ENCODE measurements at places on chromosomes 1 and 21.

DNA sequence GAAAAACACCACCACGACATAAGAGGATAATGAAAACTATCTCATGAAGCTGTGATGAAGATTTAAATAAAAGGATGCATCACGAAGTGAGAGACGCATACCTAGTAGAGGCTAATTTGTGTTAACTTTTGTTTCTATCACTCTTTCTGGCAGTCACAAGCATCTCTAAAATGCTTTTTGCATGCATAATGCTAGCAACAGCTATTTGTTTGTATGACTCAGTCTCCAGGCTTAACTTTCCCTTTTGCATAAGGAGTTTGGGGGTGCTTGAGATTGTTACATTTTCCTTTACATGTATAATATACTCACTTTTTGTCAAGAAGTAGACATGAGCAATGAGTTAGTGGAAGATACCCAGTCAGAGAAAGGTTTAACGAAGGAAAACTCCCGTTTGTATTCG, 385.4 kb downstream of the DISC1 start:
- DNase-seq, result no peak

DNA sequence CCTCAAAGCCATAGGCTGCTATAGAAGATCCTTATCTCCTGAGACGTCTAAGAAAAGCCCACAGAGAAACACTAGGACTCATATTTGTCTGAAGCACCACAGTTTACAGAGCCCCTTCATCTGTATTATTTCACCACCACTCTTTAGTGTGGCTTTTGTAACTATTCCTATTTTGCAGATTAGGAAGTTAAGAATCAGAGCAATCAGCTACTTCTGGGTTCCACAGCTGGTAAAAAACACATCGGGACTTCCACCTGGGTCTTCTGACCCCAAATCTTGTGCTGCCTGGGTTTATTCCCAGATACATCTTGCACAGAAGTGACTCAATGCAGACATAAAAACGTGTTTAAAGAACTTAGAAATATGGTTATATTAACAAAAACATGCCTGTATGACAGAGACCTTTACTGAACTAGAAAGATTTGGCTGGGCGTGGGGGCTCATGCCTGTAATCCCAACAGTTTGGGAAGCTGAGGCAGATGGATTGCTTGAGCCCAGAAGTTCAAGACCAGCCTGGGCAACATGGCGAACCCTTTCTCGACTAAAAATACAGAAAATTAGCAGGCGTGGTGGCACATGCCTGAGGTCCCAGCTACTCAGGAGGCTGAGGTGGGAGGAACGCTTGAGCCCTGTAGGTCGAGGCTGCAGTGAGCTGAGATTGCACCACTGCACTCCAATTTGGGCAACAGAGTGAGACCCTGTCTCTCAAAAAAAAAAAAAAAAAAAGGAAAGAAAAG, 40.9 kb downstream of the ELK4 start:
- no peak for DNase-seq

DNA sequence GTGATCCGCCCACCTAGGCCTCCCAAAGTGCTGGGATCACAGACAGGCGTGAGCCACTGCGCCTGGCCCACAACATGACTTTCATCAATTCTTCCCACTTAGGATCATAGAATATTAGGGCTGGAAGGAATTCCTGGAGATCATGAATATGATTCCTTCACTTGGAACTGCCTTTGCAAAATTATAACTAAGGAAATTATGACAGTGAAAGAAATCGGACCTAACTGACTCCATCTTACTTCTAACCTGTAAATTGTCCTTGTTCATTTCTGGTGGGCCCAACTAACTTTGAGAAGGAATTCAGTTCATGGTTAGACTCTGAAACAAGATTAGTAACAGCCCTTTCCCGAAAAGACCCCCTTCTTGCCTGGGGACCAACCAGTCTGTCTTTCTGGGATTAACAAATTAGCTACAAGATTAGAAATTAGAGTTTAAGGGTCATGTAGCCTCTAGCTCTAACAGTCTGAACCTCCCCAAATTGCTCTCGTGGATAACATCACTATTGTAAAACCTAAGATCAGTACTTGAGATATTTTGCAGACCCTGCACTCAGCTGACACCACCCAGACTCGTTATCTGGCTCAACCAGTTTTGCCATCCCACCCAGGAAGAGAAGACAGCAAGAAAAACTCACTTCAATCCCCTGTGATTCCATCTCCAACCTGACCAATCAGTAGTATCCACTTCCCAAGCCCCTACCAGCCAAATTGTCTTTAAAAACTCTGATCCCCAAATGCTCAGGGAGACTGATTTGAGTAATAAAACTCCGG, 14.7 kb downstream of the ZBTB8OS start:
- DNase-seq, result no peak

DNA sequence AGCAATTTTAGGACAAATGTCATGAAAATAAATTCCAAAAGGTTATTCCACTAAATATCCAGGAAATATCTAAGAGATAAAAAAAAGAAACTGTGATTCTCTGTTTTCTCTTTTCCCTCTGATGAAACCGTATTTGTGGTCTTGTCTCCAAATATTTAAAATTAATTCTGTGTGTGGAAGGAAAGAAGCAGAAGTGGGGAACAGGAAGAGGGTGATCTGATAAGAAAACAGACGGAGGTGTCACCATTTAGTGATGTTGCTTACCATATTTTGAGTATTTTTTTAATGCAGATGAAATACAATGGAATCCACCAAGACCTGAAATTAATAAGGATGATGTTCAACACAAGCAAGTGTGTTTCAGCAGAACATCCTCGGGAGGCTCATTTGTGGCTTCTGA, 29.6 kb downstream of the CLCA1 start:
- DNase-seq, result no peak

DNA sequence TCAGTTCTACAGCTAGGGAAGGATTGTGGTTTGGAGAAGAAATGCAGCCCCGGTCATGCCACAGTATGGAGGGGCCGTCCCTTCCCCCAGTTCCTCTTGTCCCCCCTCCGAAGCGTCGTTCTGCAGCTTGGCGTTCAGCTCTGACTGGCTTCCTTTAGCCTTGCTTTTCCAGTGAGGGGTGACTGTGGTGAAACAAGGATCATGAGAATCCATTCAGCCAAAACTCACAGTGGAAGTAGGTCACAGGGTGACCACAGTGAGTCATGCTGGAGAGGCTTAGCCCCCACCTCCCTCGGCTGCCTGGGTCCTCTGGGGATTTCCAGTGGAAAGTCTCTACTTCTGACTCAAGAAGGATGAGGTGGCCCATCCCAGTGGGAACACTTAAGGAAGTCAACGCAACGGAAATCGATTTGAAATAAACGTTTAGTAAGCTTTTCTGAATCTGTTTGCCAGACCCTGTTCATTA, 37.3 kb upstream of the COL6A2 start:
- no peak for DNase-seq

GRCh38 chr21:44952116-44952928, 12.5 kb downstream of the SLX9 start:
- no peak for DNase-seq

- DNase-seq, result no peak
Observed at GRCh38 chr1:236351875-236352573, 42.1 kb upstream of the EDARADD start.

DNA sequence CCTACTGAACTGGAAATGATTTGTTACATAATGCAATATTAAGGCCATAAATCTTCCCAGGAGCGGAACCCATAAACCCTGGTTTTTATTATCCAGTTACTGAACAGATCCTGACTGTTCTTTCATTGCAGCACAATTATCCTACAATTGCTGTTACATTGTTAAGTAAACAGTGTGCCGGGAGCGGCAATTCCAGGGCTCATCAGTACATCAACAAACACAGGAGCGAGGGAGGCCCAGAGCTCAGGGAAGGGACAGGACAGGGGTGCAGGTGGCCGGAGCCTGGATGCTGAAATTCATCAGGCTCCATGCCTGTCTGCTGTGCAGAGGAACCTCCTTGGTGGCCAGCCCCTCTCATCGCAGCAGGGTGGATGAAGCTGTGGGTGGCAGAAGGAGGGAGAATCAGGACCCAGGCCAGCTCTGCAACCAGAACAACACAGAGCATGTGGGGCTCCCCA, 544.7 kb downstream of the NPHP4 start:
- DNase-seq, result no peak

DNA sequence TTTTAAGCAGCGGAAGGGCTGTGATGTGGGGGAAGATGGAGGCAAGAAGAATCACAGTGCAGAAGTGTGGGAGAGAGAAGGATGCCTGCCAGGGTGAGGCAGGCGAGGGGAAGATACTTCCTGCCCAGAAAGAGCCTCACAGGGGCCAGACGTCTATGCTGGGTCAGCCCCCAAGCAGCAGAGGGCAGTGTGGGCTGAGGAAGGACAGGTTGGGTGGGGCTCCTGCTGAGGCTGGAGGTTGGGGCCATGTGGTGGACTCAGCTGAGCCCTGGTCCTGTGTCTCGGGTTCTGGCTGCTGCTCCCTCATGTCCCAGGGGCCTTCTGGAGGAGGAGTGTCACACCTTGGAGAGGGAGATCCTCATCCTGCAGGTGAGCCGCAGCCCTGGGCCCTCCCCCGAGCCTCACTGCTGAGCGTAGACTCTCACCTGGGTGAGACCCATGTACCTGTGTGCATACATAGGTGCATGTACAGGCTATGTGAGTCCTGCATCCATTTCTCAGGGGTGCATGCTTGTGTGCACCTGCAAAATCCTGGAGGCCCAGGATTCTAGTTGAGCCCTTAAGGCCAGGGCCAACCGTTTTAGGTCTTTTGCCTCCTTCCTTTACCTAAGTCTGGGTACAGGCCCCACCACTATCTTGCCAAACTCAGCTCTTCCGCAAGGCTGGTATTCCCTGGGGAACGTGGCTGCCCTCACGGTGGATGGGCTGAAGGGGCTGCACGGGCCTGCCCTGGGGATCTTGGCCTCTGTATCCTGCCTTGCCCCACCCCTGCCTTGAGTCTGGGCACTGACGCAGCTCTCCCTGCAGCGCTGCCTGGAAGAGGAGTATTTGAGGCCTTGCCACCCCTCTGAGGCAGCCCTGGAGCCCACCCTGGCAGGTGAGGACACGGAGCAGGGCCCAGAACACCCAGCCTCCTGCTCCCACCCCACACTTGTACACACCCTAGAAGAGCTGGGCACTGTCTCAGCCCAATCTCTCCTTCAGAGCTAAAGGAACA, 3.7 kb downstream of the CCDC24 start:
- DNase-seq, result no peak

DNA sequence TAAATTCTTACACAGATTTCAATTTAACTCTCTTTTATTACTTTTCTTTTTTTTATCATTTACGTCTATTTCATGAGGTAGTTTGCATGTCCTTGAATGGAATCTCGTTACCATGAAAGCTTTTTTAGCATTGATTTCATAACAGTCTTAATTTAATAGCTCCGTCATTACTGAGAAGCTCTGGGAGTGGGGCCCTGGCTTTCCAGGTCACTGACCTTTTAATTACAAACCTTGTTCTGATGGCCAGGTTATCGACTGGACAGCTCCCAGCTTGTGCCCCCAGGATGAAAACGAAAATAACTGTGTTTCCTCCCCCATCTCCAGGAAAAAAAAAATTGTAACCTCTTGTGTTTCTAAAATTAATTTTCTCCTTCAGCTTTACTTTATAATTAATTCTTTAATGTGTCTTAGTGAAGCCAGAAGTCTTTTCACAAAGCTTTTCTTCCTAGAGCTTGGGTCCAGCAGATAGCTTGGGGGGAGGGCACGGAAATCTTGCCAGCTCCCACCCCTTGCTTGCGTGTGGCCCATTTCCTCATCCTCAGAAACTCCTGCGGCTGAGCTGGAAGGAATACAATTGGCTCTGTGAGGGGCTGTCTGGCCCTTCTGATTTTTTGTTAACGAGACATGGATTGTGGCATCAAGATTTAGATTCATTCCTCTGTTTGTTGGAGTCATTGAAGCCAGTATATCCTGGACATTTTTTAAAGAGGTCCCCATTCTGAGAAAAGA, 65.7 kb downstream of the PEX14 start:
- DNase-seq, result no peak

- no peak for DNase-seq
Observed at GRCh38 chr1:200982071-200982945, 41.2 kb downstream of the KIF21B start.

DNA sequence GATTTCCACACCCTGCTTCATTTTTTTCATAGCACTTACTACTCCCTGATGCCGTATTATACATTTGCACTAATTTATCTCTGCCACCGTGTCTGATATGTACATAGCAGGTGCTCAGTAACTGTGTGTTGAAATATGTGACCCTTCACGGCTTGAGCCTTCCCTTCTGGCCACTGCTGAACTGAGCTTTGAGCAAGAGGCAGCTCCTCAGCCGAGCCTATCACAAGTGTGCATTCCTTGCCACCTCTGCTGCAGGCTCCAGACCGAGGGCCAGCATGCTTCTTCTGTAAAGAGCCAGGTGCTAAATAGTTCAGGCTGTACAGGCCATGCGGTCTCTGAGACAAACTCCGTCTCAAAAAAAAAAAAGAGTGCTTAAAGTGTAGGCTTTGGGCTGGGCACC, 22.6 kb downstream of the PLEKHM2 start:
- DNase-seq, result no peak

DNA sequence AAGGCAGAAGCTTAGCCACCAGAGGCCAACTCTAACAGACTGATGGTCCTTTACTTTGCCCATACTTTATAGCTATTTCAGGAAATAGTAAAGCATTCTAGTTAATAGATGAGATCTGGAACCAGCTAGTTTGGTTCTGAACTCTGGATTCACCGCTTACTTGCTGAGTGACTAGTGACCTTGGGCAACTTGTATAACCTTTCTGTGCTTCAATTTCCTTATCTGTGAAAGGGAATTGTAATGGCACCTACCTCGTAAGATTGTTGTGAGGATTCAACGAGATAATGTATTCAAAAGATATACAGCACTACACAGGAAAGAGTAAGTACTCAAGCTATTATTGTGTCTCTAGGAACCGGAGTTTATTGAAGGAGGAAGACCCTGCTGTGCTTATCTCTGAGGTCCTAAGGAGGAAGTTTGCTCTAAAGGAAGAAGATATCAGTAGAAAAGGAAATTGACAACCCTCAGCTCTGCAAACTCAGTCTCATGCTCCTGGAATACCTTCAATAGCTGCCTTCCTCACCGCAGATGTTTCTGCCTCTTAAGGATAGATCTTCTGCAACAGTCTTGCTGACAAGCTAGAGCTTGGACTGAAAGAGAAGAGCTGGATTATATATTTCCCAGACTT, 11.9 kb downstream of the MTFR1L start:
- DNase-seq, result no peak

DNA sequence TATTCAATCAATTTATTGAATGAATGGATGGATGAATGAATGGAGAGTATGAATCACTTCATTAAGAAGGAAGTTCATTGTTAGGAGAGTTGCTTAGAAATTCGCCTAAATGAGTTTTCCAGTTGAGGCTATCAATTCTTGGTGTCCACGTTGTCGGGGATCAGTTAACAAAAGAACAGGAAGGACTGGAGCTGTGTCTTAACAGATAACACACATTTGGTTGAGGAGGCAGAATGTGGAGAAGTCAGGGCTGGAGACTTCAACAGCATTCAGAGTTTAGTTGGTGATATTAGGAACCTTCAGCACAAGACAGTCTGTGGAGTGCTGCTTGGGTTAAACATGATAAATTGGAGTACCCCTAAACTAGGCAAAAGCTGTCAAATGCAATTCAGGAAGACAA, 33.7 kb downstream of the ZBTB18 start:
- no peak for DNase-seq

GRCh38 chr1:70288166-70288565, 66.4 kb downstream of the ANKRD13C start:
- DNase-seq, result no peak

GRCh38 chr21:41769111-41769510, 2.3 kb upstream of the RIPK4 start:
- DNase-seq, result no peak

All from NCI-H1436 treated with DMSO at 0.1 percent for 48 hours (cell line).